ENCODE measurements at places on chromosomes 4 and X.

- DNase-seq = no peak
These were observed 790 bp upstream of the HHIP start for GRCh38 chr4:144645102-144645630.

GRCh38 chrX:16427668-16428067, 222.3 kb upstream of the S100G start:
- no peak for DNase-seq

DNA sequence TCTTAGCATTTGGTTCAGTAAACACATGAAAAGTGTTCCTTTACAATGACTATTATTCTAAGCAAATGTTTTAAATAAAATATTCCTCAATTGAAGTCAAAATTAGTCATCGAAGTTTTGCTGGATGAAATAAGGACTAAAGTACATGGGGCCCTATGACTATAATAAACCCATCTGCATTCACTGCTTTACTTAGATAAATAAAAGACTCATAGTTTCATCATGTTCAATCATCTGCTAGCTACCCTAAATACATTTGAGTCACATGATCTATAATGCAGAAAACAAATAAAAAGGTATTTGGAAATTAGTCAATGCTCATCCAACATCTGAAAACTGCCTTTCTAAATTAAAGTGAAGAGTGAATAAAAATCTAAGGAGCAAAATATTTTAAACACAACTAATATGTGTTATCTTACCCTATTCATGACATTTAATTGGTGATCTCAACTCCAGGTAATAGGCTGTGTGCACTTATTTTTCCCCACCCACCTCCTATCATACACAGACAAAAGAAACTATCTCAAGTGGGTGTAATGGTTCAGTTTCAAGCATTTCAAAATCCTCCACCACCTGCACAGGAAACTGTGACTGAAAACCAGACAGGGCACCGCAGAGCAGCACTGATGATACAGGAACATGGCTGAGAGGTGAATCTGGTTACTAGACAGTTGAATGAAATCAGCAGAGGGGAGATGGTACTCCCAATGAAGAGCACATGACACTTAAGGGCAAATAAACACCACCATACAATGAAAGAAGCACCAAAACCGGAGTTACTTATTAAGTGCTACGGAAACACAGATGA, 78.6 kb downstream of the CAMK2D start:
- no peak for DNase-seq

DNA sequence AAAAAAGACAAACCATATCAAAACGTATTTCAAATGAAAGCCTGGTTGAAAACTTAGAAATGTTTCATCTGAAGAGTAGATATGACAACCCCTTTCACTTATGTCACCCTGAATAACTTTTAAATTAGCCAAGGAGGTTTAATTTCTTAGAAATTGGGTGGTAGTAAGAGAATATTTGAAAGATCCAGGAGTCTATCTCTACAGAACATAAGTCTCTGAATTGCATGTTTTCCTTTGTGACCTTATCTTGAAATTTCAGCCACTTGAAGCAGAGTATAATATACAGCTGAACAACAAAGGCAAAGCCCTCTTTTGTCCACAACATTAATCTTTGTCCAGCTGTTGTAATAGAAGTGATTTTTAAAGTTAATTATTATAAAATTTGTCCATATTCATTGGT, 49.5 kb downstream of the TMEM154 start:
- DNase-seq = no peak

DNA sequence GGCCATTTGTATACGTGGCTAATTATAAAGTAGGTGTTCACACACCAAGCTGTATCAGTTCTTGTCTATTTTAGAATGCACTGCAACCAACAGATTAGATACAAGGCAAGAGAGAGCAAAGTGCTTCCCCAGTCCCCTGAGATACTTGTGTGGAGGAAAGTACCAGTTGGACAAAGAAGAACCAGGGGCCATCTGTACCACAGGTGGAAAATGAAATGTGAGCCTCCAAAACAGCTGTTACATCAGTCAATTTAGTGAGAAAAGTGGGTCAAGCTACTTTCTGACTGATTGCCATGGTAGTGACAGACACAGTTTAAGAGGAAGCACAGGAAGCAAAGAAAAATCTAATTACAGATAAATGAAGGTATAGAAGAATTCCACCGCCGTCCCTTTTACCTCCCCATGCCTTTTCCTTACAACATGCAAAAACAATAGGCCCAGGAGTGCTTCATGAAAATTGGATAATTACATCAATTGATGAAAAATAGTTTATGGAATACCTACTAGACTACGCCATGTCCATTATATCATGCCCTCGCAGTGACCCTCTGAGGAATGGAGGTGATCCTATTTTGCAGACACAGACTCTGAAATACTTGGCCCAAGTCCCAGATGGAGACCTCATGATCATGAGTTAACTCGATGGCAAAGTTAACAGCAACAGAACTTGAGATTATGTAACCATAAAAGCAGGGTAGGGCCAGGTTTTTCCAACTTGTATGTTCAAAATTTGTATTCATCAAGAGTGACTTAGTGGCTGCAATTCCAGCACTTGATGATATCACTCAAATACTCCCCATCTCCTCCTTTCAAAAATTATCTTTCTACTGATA, 15.8 kb downstream of the SMPX start:
- DNase-seq = no peak
